ENCODE measurements at places on chromosomes 6 and 20.

DNA sequence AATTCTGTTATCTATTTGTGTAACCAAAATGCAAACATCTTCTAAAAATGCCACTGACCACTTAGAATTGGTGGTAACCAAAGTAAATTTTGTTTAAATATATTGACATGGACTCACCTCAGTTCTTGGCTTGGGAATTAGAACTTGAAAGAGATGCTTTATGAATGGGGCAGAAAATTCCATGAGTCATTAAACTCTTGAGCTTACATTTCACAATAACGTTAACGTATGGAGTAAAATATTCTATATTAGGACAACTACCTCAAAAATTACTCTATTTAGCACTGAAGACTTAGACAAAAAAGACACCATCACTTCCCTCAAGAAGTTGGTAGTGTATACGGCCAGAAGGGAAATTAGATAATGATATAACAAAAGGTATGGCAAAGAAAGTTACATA, 752.2 kb upstream of the MARCKS start:
- no peak for DNase-seq

- DNase-seq, result no peak
These were observed 168.0 kb downstream of the HDGFL1 start for GRCh38 chr6:22737331-22737730.

GRCh38 chr6:158622545-158623190, 21.9 kb downstream of the DYNLT1 start:
- no peak for DNase-seq

- DNase-seq, result peak; percentile 28
These were observed 38.3 kb downstream of the ARHGAP18 start for GRCh38 chr6:129671442-129672340.

GRCh38 chr6:43254138-43254817, 11.0 kb downstream of the TTBK1 start:
- DNase-seq, result no peak

DNA sequence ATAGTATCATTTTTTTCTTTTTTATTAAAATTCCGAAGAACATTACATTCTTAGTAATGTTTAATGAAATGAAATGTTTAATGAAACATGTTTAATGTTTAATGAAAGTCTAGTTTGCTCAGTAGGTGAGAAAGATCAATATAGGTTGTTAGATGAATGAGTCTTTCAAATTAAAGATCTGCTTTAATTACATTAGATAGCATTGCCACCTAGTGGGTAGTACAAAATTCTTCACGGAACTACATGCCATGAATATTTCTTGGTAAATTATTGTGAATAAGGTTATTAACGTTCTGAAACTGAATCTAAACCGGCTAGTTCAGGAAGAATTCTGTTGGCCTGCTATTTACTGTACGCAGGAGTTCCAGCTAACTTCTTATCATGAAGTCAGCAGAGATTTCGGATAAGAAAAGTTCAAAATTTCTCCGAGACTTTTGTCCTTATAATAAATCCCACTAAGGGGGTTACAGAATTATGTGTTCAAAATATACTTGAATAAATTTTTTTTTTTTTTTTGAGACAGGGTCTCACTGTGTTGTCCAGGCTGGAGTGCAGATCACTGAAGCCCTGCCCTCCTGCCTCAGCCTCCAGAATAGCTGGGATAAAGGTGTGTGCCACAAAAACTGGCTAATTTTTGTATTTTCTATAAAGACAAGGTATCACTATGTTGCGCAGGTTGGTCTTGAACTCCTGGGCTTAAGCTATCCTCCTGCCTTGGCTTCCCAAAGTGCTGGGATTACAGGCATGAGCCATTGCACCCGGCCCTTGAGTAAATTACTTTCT, 7.9 kb upstream of the GMNN start:
- peak; percentile 39 for DNase-seq

- peak; percentile 78 for DNase-seq
These were observed 56.2 kb upstream of the RIPOR2 start for GRCh38 chr6:24991810-24992467.

- DNase-seq, result no peak
These were observed at the start of gene BPIFB2 for GRCh38 chr20:33007376-33008335. Gene BPIFB2, plus strand, starts transcription at chr20:33007704. Its CDS starts 871 bp downstream, at chr20:33008575.

- DNase-seq, result no peak
These were observed 72.2 kb downstream of the SENP6 start for GRCh38 chr6:75673884-75674283.

DNA sequence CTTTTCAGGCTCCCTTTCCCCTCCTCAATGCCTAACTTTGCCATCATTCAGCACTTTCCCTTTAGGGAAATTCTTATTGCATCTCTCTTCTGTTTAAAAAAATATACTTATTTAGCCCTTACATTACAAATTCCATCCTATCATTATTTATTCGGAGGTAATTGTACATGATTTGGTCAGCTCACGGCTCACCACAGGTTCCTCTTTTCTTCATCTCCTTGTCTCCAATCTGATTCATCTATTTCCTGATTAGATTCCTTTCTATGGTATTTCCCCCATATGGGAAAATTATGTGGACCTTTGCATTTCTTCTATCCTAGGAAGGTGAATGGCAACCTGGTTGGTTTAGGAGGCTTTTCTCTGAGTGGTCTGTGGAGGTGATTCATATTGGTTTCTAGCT, 12.9 kb upstream of the EMILIN3 start:
- DNase-seq, result no peak

- peak; percentile 5 for DNase-seq
These were observed 231.9 kb downstream of the PKHD1 start for GRCh38 chr6:51855310-51856082.

DNA sequence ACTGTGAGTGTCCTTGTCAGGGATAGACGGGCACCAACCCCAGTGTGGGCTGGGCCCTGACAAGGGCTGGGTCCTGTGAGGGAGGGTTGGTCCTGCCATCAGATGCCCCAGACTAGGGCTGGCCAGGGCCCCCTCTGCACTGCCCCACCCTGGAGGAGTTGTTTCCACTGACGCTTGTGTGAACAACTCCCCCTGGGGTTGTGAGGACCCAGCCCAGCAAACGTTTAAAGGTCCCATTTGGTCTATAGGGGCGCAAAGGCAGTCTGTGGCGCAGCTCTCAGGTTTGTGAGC, 104.1 kb downstream of the BMP7 start:
- no peak for DNase-seq

DNA sequence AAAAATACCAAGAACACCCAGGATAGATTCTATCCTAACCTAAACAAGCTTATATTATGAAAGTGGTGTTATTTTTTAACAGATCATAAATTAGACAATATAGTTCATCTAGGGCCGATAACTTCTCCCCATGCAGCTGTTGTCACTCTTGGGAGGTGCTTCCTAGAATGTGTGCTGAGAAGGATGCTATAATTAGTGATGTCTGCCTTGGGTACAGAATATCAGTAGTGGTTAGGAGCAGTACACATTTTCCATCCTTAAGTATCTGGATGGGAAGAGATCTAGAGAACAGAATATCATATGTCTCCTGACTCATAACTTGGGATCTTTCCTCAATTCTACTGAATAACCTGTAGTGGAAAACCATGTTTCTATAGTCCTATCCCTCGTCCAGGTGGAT, 214.5 kb downstream of the BCKDHB start:
- no peak for DNase-seq

DNA sequence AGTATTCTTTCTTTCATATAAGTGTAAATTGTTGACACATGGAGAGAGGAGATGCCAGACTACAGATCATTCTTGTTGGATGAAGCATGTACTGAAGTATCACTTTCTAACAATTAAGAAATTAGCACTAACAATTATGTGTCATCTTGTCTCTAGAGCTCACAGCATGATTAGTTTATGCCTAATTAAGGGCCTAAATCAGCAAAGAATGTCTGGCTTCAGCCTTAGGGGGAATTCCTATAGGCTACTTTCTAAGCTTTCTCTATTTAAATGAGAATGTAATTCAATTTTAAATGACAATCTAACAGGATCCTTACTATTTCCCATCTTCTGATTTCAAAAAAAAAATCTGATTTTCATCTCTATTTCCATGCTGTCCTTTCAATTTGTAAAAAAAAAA, 371.0 kb downstream of the EPHA7 start:
- DNase-seq, result no peak

GRCh38 chr6:169622618-169623017, 79.2 kb downstream of the WDR27 start:
- DNase-seq, result no peak

GRCh38 chr6:14280006-14280510, 162.5 kb downstream of the CD83 start:
- no peak for DNase-seq

GRCh38 chr20:62570897-62571668, 71.2 kb upstream of the SLCO4A1 start:
- DNase-seq, result no peak

DNA sequence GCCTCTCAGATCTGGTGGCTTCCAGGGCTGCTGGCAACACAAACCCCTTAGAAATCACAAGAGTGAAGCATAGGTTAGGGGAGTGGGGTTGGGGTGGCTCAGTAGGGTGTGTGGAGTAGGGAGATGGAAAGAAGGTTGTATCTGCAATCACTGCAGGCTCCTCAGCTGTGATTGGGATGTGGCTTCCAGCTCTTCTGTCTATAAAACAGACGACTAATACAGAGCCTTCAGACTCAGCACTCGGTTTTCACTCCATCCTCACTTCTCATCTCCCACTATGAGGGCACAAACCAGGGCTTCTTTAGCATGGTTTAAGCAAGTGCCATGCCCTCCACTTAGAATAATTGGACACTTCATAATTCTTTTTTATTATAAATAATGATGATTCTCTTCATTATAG, 46.4 kb upstream of the CAP2 start:
- no peak for DNase-seq

DNA sequence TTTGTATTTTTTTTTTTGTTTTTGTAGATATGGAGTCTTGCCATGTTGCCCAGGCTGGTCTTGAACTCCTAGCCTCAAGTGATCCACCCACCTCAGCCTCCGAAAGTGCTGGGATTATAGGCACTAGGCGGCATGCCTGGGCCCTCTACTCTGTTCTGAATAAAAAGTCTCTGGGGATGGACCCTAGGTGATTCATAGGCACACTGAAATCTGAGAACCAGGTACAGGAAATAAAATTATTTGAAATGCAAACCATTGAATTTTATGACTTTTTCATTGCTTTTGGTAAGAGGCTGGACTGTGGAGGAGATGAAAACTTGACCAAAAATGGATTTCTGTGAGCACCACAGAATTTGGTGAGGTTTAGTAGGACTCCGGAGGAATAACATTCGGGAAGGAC, 117.5 kb downstream of the PRIM2 start:
- DNase-seq, result no peak

GRCh38 chr6:70706491-70707123, 38.9 kb downstream of the SMAP1 start:
- peak; percentile 45 for DNase-seq

DNA sequence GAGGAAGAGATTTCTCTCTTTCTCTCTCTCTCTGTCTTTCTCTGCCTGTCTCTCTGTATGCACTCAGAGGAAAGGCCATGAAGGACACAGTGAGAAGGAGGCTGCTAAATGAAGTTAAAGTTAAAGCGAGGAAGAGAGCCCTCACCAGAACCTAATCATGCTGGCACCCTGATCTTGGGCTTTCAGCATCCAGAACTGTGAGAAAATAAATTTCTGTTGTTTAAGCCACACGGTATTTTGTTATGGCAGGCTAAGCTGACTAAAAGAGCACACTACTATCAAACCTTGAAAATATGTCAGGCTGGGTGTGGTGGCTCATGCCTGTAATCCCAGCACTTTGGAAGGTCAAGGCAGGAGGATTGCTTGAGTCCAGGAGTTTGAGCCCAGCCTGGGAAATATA, 8.0 kb upstream of the TCF21 start:
- DNase-seq, result no peak

DNA sequence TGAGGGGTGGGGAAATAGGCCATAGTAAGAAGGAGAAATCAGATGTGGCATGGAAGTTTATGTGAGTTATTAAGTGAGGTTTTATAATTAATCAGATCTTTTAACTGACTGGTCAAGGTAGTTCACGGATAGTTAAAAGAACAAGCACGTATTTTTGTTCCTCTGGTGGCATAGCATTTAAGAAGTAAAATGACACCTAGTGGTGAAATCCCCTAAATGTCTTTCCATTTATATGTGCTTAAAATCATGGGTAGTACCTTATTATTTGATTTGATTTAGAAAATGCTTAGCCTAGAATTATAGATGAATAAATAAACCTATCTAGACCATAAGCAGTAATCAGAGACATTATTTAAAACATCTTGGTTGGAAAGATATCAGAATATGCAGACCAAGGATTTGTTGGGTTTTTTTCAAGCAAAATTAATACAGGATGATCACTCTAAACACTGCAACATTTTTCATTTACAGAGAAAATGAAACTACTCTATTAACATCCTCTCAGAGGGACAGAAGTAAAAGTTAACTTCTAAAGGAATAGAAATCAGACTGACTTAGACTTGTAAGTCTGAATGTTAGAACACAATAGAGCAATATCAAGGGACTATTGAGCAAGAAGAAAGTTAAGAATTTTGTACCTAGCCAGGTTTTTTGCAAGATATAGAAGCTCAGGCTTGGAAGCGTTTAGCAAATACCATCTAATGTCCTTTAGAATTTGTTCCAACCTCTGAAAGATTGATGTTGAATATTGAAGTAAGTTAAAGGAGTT, 81.1 kb downstream of the STXBP5 start:
- peak; percentile 16 for DNase-seq

GRCh38 chr6:4947716-4948115, 56.1 kb downstream of the RPP40 start:
- no peak for DNase-seq

DNA sequence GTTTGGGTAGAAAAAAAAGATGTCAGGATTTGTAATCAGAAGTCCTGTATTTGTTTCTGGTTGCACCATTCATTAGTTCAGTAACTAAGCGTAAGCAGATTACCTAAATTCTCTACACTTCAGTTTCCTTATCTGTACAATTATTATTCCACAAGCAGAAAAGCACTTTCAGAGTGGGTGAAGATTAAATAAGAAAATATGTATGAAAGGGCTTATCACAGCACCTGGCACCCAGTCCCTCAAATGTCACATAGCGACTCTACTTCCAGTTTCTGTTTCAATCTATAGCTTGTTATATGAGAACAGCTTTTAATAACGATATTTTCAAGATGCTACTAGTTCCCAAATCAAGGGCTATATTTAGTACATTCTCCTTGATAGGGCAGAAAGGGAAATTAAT, 31.4 kb downstream of the RGS17 start:
- DNase-seq, result no peak

- DNase-seq, result no peak
These were observed 64.9 kb upstream of the ARHGAP18 start for GRCh38 chr6:129774697-129775447.

- no peak for DNase-seq
These were observed 304.4 kb downstream of the PREX1 start for GRCh38 chr20:48523191-48523995.

GRCh38 chr20:9838378-9839295, at the start of gene PAK5:
Gene PAK5, minus strand, starts transcription at chr20:9839076. Its CDS starts 194,748 bp downstream, at chr20:9644328.
- no peak for DNase-seq

GRCh38 chr6:148263010-148263409, 79.6 kb upstream of the SASH1 start:
- DNase-seq, result no peak

GRCh38 chr6:161487217-161487531, 213.3 kb upstream of the AGPAT4 start:
- no peak for DNase-seq

DNA sequence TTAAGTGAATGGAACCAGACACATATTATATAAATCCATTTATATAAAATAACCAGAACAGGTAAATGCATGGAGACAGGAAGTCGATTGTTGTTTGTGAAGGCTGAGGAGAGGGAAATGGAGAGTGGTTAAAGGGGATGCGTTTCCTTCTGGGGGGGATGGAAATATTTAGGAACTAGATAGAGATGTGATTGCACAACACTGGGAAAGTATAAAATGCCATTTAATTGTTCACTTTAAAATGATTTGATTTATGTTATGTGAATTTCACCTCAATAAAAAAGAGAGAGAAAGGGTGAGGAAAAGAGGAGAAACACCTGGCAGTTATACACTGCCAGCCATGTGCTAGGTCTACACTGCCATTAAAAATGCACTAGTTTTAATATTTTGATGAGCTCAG, 312.6 kb downstream of the CD83 start:
- DNase-seq, result no peak
